Foreskin melanocyte (primary cell): ENCODE measurements at places on chromosomes 6 and 20.

DNA sequence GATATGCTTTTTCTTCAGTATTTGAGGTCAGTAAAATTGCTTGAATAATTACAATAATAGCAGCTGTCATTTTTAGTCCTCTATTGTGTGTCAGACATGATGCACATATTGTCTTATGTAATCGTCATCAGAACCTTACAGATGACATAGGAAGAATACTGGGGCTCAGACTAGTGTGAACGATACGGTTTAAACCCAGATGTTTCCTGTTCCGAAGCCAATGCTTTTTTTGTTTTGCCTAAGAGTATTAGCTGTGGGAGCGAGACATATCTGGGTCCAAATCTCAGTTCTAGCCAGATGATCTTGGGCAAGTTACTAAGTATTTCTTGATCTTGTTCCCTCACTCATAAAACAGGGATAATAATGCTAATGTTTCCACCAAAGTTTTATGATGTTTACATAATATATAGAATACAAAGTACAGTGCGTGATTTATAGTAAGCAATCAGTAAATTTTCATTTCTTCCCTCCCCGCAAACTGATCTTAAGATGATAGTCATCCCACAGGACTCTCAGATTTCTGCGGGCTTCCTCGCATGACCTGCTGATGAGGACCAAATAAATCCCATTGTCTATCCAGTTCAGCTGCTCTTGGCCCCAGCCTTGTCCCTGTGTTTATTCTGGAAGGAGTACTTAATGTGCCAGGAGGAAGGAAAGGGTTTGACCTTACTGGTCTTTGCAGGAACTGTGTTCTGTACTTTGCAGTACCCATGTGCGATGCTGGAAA is 98.2 kb downstream of the CAP2 start:
- no peak for DNase-seq

GRCh38 chr6:147508042-147508865 is at the start of gene SAMD5:
Gene SAMD5 (plus strand): TSS chr6:147508690. CDS start chr6:147508929, 239 bp downstream.
- DNase-seq = peak; percentile 64

DNA sequence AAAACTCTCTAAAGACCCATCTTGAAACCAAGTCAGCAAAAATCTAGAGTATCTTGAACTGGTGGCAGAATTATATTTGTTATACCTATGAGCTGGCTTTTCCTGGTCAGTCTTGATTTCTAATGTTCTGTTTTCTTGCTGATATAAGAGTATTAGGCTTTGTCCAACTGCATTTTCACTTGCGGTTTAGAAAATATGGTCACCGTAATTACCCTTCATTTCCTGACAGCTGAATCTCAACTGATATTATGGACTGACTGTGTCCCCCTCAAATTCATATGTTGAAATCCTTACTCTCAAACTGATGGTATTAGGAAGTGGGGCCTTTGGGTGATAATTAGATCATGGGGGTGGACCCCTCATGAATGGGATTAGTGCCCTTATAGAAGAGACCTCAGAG is 72.1 kb downstream of the TXLNB start:
- DNase-seq = no peak

- no peak for DNase-seq
Observed at GRCh38 chr6:137804637-137805036, 62.4 kb upstream of the TNFAIP3 start.

DNA sequence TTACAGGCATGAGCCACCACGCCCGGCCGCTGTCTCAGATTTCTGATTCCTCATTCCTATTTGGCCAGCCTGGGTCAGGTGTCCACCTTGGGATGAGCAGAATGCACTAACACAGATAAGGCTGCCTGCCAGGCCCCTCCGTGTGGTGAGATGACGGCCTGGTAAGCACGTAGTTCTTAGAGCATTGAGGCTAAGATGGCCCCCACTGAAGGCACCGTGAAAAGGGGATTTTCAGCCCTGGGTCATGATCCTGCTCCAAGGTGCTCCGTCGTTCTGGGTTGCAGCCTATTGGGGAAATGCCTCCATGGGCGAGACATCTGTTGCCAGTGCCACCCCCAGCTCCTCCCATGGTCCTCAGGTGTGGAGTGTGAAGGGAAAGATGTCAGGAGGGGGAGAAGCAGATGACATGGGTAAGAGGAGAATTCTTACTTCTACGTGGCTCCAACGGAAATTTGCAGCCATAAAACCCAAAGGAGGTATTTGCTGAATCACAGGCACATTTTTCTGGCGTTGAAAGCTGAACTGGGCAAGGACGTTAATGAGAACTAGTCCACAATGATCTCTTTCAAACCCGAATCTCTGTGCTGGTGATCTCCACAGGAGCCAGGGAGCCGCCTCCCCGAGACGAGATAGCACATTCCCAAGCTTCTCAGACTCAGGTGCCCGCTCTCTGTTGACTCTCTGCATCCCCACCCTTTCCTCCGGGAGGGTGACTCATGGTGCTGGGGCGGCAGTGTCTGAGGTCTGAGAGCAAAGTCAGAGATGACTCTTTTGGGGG is 34.0 kb upstream of the BMP6 start:
- peak; percentile 23 for DNase-seq

GRCh38 chr6:142478117-142478516 is 176.3 kb downstream of the ADGRG6 start:
- DNase-seq = peak; percentile 43

DNA sequence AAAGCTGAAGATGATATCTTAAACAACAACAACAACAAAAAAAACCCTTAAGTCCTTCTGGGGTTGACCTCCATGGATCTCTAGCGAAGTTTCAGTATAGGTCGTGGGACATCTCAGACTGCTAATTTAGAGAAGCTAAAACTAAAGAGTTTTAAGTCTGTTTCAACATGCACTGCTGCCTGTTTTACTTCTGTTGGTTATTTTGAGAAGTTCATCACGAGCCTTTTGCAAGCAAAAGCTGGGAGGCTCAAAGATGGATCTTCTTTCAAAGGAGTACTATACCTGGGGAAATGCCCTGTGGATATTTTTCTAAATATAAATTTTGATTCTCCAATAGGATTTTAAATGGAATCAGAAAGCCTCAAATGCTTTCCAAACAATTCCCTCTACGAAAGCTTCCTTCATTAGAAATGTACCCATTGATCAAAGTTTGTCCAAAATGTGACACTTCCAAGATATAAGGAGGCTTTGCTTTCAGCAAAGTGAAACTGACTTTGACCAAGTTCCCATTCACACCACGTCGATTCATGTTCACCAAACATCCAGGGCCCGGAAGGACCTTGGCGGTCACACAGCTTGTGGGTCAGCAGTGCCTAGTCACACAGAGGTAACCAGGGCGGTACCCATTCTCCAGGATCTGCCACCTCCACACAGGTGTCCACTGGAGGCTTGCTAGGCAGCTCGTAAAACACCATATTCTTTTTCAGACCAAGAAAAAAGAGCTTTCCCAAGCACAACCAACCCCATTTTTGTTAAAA is 94.7 kb upstream of the QKI start:
- DNase-seq = no peak

DNA sequence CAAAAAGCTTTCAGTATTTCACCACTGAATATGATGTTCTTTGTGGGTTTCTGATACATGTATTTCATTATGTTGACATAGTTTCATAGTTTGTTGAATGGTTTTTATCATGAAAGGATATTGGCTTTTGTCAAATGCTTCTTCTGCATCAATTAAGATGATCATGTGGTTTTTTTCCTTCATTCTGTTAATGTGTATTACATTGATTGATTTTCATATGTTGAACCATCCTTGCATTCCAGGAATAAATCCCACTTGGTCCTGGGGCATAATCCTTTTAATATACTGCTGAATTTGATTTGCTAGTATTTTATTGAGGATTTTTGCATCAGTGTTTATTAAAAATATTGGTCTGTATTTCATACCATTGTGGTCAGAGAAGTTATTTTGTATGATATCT is 70.9 kb upstream of the BHLHE23 start:
- DNase-seq = no peak

- no peak for DNase-seq
Observed at GRCh38 chr6:36578431-36578830, 15.7 kb upstream of the SRSF3 start.

GRCh38 chr6:107800564-107801164 is 23.4 kb downstream of the SCML4 start:
- no peak for DNase-seq

DNA sequence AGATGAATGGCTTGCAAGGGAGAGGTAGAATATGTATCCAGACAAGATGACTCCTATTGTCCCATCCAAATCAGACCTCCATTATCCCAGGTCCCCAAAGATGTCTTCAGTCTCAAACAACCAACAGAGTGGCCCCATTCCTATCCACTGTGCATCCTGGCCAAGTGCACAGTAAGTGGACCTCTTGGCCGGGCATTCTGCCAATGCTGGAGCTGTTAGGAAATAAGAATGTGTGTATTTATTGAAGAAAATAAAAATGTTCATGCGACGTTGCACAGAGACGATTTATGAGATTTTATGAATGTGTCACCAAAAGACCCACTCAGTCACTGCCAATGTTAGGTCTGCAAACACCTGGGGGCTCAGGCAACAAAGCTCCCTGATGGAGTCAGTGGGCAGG is 196.0 kb downstream of the MAFB start:
- DNase-seq = no peak

- peak; percentile 65 for DNase-seq
Observed at GRCh38 chr6:158869826-158870648, 50.9 kb upstream of the EZR start.

DNA sequence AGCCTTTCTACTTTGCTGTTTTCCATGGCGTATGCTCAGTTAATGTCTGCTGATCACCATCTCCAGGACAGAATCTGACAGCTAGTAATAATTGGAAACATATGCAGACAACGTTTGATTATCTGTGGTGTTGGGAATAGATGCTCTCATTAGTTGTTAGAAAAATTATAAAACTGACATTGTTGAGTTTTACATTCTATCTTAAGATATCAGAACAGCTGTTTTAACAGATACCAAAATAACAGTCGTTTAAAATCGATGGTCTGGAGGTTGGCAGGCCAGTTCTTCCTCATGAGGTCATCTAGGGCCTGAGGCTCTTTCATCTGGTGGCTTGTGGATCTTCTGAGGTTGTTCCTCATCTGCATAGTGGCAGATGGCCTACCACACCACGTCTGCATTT is 137.6 kb downstream of the AIG1 start:
- no peak for DNase-seq

GRCh38 chr20:13991311-13991710 is 897 bp upstream of the SEL1L2 start:
- DNase-seq = no peak

DNA sequence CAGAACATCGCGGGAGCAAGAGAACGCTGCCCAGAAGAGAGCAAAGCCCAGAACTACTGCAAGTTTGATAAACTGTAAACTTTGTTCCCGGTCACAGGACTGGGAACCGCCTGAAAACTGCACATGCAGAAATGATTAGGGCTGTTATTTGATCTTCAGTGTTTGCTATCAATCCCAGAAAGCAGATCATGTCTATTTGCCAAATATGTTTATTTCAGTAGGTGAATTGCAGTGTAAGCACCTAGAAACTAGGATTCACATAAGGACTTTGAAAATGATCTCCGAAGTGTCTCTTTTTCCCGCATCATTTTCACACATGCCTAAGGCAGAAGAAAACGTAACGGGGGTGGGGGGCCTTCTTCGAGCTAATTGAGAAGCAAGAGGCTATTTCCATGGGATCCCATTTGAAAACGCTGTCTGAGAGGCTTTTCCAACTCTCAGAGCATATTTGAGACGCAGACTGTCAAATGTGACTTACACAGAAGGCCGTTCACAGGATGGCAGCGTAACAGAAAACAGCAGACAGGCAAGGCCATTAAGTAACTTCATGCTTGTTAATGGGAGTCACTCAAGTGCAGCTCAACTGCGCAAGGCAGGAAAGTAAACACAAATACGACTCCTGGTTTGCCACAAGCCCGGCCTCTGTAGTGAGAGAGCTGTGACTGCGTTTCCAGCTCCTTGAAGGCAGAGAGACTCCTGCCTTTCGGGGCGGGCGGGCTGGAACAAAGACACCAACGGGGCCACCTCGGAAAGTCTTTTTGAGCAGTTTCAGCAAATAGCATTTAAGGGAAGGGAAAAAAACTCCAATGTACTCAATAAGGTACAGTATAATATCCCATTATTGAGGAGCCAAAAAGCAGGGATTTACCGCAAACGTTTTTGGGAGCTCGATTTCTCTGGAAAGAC is 144.7 kb upstream of the ZNF217 start:
- DNase-seq = peak; percentile 89

- DNase-seq = no peak
Observed at GRCh38 chr20:34600892-34601653, 42.6 kb downstream of the MAP1LC3A start.

DNA sequence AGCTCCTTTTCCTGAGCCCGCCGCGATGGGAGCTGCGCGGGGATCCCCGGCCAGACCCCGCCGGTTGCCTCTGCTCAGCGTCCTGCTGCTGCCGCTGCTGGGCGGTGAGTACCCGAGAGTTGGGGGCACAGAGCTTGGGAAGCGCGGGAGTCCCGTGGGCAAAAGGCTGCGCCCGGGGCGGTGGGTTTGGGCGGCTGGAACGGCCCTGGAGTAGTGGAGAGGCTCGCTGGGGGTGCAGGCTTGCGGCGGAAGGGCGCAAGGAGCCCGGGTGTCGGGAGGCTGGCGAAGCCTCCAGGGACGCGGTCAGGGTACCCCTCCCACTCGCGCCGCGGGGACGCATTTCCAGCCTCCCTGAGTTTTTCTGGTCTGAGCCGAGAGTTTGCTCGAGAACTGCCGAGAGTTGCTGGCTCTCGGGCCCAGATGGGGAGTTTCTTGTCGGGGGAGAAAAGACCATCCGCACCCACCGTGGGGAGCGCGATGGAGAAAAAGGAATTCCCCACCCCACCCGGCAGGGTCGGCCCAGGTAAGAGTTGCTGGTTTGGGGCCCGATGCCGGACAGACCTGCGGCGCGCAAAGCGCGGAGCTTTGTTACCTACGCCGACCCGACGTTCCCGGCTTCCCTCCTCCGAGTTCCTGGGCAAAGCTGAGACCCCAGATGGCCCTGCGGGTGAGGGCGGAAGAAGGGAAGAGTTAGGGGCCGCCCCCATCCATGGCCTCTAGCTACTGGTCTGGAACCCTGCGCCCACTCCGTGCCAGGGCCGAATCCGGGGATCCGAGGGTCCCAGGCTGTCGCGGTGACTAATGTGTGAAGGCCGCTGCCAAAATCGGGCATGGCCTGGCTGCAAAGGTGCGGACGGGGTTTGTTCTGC is 584 bp downstream of the PTK7 start:
- no peak for DNase-seq

- no peak for DNase-seq
Observed at GRCh38 chr20:21583486-21584168, 69.8 kb upstream of the NKX2-2 start.

GRCh38 chr6:148570456-148570855 is 176.4 kb upstream of the UST start:
- DNase-seq = no peak

GRCh38 chr6:170039156-170040114 is 251.4 kb downstream of the DLL1 start:
- DNase-seq = no peak

GRCh38 chr6:11042750-11043377 is 1.2 kb downstream of the ELOVL2 start:
- no peak for DNase-seq

GRCh38 chr20:1934156-1934555 is 38.9 kb downstream of the SIRPA start:
- no peak for DNase-seq

GRCh38 chr6:139879823-139880356 is 505.4 kb upstream of the CITED2 start:
- DNase-seq = no peak

- DNase-seq = peak; percentile 59
Observed at GRCh38 chr6:12233693-12234571, 56.2 kb upstream of the EDN1 start.

- DNase-seq = no peak
Observed at GRCh38 chr20:63696628-63697356, at the start of gene TNFRSF6B. Gene TNFRSF6B (plus strand): TSS chr20:63696652. CDS start chr20:63696768, 116 bp downstream.
